ENCODE measurements at places on chromosomes 5 and 9.

DNA sequence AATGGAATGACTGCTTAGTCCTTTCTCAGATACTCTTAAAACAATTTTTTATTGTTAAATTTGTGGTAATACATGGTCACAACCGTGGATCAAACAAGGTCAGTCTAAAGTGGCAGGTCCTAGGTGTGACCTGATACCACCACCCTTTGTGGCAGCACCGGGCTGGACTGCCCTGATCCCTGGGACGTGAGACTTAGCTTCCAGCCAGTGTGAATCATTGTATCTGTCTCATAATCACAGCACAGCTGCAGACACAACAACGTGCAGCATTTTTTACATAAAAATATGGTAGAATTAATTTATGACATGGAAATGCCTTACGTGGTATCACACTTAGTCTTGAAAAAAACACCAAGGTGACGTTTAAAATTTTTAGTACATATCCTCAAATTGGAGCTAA lies 7.8 kb downstream of the TOR1B start:
- DNase-seq = no peak

- DNase-seq = no peak
These were observed 34.0 kb upstream of the SLC28A3 start for GRCh38 chr9:84374516-84374915.

DNA sequence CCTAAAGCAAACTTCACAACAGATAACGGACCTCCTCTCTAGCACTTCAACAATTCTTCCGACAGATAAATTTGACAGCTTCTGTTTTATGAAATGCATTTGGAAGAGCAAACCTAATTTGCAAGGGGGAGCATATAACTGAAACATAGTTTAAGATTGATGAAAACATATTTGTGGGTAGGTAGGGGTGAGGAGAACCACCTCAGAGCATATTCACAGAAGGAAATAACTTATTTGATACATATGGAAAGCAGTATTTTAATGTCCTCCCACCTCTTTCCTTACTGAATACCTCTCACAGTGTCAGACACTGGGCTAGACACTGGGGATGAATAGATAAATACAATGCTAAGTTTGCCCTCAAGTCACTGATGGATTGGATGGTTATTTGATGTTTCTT lies 384.8 kb downstream of the MAT2B start:
- no peak for DNase-seq

DNA sequence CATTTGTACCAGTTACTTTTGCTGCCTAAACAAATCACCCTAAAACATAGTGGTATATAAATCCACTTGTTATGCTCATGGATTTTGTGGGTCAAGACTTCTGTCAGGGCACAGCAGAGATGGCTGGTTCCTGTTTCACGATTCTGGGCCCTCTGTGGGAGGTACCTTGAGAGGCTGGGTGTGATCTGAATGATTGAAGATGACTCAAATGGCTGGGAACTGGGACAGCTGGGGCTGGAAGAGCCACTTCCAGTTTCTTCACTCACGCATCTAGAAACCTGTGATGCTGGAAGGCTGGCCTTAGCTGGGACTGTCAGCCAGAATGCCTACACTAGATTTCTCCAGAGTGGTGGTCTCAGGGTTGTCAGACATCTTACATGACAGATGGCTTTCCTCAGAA lies 88.1 kb downstream of the KIF4B start:
- no peak for DNase-seq

- no peak for DNase-seq
These were observed 21.7 kb downstream of the FAT2 start for GRCh38 chr5:151569132-151570046.

GRCh38 chr9:100206899-100207298 lies 107.9 kb downstream of the INVS start:
- DNase-seq = no peak

GRCh38 chr9:125646217-125646616 lies 60.8 kb downstream of the MAPKAP1 start:
- DNase-seq = no peak

- no peak for DNase-seq
These were observed 139.8 kb upstream of the SLC30A5 start for GRCh38 chr5:68953875-68954617.

DNA sequence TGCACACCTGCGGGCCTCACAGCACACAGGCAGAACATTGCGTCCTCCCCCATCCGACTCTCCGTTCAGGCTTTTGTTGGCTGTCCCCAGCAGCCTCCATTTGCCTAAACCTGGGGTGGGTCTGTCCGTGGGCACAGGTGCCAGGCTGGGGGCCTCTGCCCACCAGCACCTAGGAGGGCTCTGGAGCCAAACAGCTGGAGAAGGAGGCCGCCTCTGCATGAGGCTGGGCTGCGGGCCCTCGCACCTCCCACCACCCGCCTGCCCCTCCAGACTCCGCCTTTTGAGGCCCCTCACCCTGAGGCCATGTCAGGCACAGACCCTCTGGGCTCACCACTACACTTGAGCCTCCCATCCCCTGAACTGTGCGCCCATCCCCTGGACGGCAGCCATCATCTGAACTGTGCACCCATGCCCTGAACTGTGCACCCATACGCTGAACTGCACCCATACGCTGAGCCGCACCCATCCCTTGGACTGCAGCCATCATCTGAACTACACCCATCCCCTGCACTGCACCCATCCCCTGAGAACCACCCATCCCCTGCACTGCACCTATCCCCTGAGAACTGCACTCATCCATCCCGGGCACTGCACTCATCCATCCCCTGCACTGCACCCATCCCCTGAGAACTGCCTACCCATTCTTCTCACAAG lies 98.0 kb upstream of the OTULINL start:
- no peak for DNase-seq

- DNase-seq = no peak
These were observed 16.0 kb upstream of the CLPTM1L start for GRCh38 chr5:1360861-1361260.

- no peak for DNase-seq
These were observed 41.6 kb upstream of the SLC36A2 start for GRCh38 chr5:151388960-151389359.

GRCh38 chr5:171575386-171575785 lies 155.9 kb downstream of the FGF18 start:
- no peak for DNase-seq

DNA sequence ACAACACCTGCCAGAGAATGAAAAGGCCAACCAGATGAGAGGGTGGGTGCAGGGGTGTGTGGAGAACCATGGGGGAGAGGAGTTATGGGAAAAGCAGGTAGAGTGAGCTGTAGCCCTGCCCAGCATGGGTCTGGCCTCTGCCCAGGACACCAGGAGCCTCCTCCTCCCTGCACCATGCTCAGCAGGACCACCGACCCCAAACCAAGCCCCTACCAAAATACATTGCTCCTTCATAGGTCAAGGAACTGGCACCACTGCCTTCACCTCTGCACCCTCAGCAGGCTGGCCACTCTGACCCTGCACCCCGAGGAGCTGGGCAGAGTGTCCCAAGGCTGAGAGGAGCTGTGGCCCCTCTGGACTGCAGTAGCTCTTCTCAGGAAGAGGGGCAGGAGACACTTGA lies 102.0 kb downstream of the NSG2 start:
- DNase-seq = no peak

- no peak for DNase-seq
These were observed 6.8 kb upstream of the TRMO start for GRCh38 chr9:97928986-97929604.

DNA sequence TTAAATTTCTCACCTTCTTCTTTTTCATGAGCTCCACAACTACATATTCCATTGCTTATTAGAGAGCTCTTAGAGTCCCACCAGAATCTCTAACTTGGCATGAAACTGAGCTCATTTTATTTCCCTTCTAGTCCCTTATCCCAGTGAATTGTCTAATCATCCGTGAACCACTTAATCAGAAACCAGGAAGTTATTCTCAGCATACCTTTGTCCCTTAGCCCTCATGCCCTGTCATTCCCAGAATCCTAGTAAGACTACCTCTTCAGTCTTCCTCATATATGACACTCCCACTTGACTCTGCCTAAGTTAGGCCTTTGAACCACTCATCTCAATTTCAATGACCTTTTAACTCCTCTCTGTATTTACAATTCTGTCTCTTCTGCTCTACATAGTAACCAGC lies 93.0 kb upstream of the PAPPA start:
- DNase-seq = no peak
